ENCODE measurements at places on chromosomes 6 and 20.
A peak's percentile ranks its signal among the peaks of the same experiment; 100 is the strongest.

DNA sequence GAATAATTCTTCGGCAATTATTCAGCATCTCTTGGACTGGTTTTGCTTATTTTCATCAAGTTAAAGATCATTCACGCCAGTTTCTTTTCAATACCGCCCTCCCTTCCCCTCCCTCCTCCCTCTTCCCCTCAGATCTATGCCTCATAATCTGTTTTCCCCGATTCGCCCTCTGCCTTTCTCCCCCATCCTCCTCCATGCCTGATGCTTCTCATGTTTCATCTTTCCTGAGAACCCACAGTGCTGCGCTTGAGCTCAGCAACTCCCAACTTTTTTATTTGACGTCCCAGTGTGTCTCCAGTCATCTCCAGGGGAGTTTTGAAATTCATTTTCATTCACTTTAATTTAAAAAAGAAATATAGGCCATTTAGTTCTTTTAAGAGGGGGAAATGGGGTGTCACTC is 142.7 kb downstream of the PTPRT start:
- no peak for DNase-seq

DNA sequence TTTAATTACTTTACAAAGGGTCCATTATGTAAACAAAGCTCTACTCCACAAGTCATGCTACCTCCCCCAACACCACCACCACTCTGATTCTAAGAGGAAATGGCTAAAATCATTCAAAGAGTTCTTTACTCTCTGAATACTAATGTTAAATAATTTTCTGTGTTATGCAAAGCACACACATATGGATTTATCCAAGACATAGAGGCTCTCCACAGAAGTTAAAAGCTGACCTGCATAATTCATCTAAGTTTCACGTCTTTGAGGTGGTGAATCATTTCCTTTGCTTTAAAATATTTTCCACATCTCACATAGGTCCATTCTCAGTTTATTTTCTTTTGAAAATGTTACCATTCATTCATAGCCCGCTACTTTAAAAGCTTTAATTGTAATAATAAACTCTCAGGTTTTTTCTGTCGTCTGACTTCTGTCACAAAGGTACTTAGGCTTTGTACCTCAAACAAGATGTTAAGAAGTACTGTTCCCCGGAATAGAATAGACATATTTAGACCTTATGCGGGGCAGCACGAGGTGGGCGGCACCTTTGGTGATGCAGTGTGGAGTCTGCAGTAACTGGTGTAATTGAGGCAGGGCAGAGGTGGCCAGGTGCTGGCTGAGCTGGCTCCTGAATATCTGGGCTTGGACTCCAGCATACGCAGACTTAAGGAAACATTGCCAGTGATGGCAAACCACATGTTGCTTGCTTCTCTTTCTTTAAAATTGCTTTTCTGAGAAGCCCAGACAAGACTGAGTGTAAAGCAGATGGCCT is 55.8 kb downstream of the KIF6 start:
- DNase-seq, result no peak

DNA sequence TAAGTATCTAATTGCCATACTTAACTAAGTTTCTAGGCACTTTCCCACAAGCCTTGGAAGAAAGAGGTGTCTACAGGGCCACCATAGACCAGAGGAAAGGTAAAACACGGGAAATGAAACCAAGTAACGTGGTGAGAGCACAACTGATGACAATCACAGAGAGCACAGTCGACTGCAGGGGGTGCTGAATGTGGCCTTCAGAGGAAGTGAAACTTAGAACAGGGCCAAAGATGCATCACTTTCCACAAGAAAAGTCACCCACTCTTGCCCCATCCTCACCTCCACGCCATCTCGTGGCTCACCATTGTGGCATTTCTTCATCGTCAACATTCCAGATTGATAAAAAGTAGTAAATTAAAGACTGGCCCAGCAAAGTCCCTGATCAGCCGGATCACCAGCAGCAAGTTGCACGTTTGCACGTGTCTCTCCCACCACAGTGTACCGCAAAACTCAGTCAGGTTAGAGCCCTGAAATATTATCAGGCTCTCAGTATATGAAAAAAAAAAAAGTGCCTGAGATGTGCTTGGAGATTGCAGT is 31.4 kb downstream of the HIVEP2 start:
- no peak for DNase-seq

- DNase-seq, result no peak
These were observed 4.6 kb downstream of the NELFCD start for GRCh38 chr20:58985656-58986055.

GRCh38 chr6:13526357-13526726 is 38.9 kb upstream of the GFOD1 start:
- DNase-seq, result no peak

DNA sequence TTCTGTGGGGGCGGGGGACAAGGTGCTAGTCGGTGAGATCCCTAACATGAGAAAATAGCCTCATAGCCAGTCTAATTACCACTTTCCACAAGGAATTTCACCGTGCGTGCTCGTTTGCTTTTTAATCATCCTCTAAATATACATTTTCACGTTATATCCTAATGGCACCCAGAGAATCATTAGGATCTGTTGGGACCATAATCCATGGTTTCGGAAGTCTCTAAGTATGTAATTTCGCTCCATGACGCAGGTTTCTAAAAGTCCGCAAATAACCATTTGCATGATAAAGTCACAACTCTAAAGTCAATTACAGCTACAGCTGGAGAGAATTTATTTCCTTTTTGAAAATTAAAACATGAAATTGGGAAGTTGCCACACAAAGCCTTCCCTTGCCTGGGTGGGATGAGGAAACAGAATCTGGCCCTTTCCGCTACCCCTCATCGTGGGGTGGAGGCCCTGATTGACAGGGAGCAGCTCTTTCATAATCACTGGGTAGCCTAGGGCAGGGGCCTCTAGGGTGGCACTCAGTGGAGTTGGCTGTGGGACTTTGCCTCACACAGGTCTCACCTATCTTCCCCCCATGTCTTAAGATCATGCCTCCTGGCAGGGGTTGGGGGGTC is 81.9 kb downstream of the LRFN2 start:
- no peak for DNase-seq

- no peak for DNase-seq
These were observed 50.5 kb upstream of the DST start for GRCh38 chr6:56693246-56693607.

- DNase-seq, result no peak
These were observed 790 bp downstream of the TOX2 start for GRCh38 chr20:43915211-43916072.

GRCh38 chr6:135030056-135030473 is 24.6 kb downstream of the HBS1L start:
- no peak for DNase-seq

GRCh38 chr6:155024391-155025027 is 29.4 kb downstream of the TIAM2 start:
- no peak for DNase-seq

DNA sequence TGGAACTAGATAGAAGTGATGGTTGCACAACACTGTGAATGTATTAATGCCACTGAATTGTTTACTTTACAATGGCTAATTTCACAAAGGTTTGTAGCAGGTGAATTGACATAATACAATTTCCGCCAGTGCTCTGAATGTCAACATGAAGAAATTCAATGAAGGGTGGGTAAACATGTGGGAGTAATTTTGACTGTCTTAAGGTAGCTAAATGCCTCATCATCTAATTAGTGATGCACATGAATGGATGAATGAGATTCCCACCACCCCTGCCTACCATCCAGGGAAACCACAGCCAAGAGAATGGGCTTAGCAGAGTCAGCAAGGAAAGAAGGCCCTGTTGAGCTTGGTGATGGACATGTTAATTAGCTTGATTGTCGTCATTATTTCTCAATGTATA is 275.3 kb downstream of the ALDH8A1 start:
- DNase-seq, result no peak

DNA sequence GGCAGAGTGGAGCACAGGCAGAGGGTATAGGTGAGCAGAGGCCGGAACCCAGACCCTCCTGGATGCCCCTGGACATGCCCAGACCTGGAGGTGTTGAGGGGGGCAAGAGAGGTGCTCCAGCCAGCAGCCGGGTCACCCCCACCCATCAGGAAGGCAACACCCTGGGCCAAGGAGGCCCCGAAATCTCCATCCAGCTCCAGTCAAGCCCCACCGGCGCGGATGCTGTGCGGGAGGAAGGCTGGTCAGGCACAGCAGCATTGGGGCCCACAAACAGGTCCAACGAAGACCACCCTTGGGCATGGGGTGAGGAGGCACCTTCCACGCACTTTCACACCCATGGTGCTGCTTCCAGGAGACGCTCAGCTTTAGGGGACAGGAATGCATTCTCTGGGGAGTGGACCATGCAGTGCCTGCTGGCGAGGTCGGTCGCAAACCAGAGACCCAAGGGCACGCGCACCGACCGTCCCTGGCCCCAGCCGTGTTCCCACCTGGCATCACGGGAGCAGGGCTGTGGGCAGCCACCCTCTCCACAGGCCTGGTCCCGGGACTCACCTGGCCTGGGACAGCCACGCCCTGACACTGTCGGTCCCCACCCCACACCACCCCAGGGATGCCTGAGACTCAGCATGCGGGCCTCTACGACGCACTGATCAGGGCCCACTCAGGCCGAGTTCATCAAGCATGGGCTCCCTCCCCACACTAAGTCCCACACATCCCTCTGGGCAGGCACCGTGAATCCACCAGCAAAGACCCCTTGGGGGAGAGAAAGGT is 43.6 kb upstream of the ZBP1 start:
- DNase-seq, result no peak

- DNase-seq, result peak; percentile 84
These were observed at the start of gene ELOVL2 for GRCh38 chr6:11043961-11044711. TSS of gene ELOVL2 (minus strand) at chr6:11044305. CDS start at chr6:11044230, 75 bp downstream.

- no peak for DNase-seq
These were observed 69.0 kb upstream of the CNKSR3 start for GRCh38 chr6:154579485-154579884.

GRCh38 chr6:158506601-158507000 is 53.3 kb upstream of the TMEM181 start:
- DNase-seq, result no peak

DNA sequence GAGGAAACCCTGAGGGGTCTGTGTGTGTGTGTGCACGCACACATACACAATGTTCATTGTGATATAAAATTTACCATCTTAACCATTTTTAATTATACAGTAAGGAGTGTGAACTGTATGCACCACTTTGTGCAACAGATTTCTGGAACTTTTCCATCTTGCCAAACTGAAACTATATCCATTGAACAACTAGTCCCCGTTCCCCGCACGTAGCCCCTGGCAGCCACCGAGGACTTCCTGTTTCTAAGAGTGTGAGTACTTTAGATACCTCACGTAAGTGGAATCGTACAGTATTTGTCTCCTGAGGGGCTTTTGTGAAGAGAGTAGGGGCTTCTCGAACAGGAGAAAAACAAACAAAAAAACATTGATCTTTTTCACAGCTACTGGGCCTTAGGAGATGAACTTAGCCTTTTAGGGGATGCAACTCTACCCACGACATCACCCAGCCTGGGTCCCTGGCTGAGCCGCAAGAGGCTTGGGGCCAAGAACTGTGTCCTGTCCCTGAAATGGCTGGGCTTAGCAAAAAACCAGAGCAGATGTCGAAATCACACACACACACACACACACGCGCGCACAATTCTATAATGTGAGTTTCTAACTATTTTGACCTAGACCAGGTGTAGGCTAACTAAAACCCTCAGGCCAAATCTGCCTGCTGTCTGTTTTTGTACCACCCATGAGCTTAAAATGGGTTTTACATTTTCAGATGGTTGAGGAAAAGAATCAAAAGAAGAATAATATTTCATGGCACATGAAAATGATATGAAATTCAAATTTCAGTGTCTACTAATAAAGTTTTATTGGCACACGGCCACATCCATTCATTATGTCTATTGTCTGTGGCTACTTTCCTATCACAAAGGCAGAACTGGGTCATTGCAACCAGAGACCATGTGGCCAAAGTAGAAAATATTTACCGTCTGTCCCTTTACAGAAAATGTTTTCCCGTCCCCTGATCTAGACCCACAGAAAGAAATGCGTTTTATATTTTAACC is 144.2 kb downstream of the EYA2 start:
- no peak for DNase-seq

GRCh38 chr6:73340048-73340447 is 14.0 kb downstream of the DPPA5 start:
- no peak for DNase-seq

DNA sequence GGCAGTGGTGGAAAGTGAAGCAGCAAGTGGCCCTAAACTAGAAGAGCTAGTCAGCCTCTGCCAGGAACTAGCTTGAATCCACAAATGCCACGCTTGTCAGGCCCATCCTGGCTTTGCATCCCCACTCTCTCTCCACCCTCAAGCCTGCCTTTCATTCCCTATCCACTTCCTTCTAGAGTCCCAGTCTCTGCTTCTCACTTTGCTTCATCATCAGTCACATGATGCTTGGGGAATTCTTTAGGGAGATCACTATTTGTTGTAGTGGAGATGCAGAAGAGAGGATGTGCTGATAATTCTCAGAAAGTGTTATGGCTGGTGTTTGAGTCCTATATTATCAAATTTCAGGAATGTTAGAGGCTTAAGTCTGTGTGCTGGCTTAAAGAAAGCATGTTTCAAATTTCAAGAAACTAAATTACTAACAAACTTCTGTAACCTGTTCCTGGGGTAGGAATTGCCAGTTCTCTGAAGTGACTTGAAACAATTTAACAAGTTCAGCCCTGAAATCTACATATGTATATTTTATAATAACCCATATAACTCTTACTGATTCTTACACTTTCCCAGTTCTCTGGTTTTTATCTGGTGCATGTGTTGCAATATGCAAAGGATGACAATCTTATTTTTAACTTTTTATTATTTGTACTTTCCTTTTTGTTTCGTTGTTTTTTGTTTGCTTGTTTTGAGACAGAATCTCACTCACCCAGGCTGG is 7.5 kb downstream of the TRIM39 start:
- no peak for DNase-seq

DNA sequence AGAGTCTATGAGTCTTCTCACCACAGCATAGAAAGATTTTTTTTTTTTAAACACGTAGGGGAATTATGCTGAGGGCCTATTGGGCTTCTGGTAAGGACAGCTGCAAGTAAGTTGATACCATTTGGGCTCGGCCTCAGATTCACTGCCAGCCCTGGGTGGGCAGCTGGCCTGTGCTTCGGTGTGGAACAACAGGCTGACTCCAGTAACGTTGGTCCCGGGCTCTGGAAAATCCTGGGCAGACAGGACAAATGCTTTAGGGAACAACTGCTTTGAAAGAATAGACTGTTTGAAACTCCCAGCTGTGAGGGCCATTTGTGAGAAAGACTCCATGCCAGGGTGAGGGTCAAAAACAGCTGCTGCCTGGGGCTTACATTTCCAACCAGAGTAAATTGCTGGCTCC is 366.5 kb downstream of the QKI start:
- DNase-seq, result no peak

DNA sequence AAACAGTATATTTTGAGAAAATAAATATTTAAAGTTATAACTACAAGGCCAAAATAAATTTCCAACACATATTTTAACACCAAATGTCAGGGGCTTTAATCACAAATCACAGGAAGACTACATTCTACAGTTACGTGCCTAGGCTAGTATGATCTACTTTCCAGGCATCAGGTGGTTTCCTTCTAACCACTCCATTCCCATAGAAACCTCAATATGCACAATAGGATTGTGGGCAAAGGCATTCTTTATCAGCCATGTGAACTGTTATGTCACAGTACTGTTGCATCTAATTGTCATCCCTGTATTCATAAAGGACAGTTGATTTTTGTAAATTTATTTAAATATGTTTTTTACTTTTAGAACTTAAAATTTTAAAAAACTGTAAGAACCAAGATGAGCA is 32.4 kb downstream of the ATG5 start:
- no peak for DNase-seq

GRCh38 chr20:45340236-45340847 is 7.9 kb downstream of the SDC4 start:
- DNase-seq, result peak; percentile 26

Data from erythroblast (primary cell).